Activated CD4-positive, alpha-beta T cell treated with anti-CD3 and anti-CD28 coated beads, Interleukin-2, Interleukin-4, amounts not matched to agents 100 ng/mL and 50 ng/mL, durations not matched to agents 16 hours and 8 hours (primary cell): ENCODE measurements at places on chromosomes 1 and 21.
A peak's percentile ranks its signal among the peaks of the same experiment; 100 is the strongest.

GRCh38 chr1:168098534-168099320, 38.0 kb downstream of the GPR161 start:
- no peak for DNase-seq

DNA sequence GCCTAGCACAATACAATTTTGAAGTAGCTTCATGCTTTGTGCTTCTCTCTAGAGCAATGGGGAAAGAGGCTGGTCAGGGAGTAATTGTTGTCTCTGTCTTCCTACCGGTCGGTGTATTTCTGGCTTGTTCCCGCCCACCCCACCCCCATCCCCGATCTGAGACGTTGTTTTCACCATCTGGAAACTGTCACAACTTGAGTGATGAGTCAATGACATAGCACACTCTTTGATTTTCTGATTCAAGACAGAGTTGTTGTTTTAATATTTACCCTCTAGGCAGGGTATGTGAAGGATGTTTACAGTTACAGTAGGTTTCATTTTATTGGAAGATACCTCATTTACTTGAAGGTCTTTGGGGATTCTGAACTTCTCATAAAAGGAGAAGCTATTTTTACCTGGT, 7.0 kb downstream of the IL12RB2 start:
- peak; percentile 75 for DNase-seq

- no peak for DNase-seq
Measured at GRCh38 chr1:55636696-55637095, 421.5 kb upstream of the USP24 start.

- DNase-seq, result no peak
Measured at GRCh38 chr1:1937549-1938275, 18.6 kb upstream of the TMEM52 start.

DNA sequence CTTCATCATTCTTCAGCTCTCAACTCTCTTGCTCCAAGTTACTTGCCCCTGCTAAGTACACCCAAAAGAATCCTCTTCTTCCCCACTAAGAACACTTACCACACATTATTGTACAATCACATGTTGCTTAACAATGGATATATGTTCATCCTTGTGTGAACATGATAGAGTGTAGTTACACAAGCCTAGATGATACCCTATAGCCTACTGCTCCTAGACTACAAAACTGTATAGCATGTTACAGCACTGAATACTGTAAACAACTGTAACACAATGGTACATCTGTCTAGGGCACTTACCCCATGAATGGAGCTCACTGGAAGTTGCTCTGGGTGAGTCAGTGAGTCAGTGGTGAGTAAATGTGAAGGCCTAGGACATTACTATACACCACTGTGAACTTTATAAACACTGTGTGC, 77.4 kb downstream of the RERE start:
- no peak for DNase-seq
